Naive thymus-derived CD8-positive, alpha-beta T cell (primary cell): ENCODE measurements at places on chromosomes 11 and 22. TPM values are rescaled to one million over a fixed set of nuclear protein-coding genes. Genes with fewer than 3 reads are reported as not detected.
A peak's percentile ranks its signal among the peaks of the same experiment; 100 is the strongest.

GRCh38 chr11:116499396-116500003 lies 273.3 kb downstream of the BUD13 start:
- no peak for DNase-seq
- H3K36me3 ChIP-seq, result no peaks in the 10 kb centered on the region
- H3K27ac ChIP-seq, result no peak overlapping the region
- H3K4me1 ChIP-seq, result no peaks in the 10 kb centered on the region

The BIRC3 gene
- 16.7 TPM for polyA plus RNA-seq

The PHF21B gene
- not detected for polyA plus RNA-seq

The TCN1 gene
- polyA plus RNA-seq, result not detected

The GPHA2 gene
- not detected for polyA plus RNA-seq

DNA sequence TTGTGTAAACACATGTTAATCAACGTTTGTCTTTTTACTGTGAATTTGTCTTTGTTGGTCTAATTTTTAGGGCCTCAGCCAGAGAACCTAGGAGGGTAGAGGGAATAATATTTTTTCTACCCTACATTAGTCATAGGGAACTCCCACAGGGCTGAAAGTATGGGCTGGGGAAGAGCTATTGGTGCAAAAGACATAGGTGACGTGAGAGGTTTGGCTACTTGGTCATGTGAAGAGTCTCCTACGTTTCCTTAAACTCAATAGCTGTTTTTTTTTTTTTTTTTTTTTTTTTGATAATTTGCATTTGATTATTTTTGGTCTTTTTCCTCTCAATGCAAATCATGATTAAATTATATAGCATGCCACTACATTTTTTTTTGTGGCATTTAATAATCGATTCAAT lies 15.9 kb upstream of the MMP7 start:
- peak overlapping the region; percentile 67 for H3K27ac ChIP-seq
- peaks cover 5% of the 10 kb centered on the region for H3K4me1 ChIP-seq
- H3K4me3 ChIP-seq, result no peak overlapping the region
- no peaks in the 10 kb centered on the region for H3K27me3 ChIP-seq

- no peak for DNase-seq
- no peaks in the 10 kb centered on the region for H3K27me3 ChIP-seq
- H3K4me1 ChIP-seq, result peaks cover 10% of the 10 kb centered on the region
- H3K36me3 ChIP-seq, result peaks cover 25% of the 10 kb centered on the region
- H3K27ac ChIP-seq, result no peak overlapping the region
Measured at GRCh38 chr22:28835630-28836189, 35.3 kb upstream of the XBP1 start.
